ENCODE measurements at places on chromosomes 2 and 18.

GRCh38 chr2:65867446-65867845, 435.0 kb upstream of the SPRED2 start:
- no peak for ATAC-seq

- no peak for ATAC-seq
Observed at GRCh38 chr2:146677280-146677679, 1167.5 kb upstream of the ACVR2A start.

DNA sequence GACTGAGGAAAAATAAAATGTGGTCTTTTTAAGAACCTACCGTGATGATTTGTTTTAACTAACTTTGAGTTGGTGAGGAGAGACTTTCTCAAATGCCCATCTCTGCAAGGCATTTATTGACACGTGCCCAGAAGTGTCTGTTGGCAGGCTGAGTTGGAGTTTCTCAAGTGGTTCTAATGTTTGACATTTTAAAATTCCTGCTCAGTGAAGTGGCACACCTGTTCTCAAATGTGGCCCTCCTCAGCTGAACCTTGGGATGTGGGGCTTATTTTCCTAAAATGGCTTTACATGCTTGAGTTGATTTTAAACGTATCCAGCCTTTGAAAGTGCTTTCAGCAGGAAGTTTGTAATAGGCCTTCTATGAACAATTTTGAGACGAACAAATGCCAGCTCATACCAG, 876 bp upstream of the CAVIN2 start:
- ATAC-seq, result no peak

- no peak for ATAC-seq
Observed at GRCh38 chr2:183123117-183123958, 905 bp upstream of the NUP35 start.

- no peak for ATAC-seq
Observed at GRCh38 chr2:112187805-112188596, 49.8 kb downstream of the FBLN7 start.

DNA sequence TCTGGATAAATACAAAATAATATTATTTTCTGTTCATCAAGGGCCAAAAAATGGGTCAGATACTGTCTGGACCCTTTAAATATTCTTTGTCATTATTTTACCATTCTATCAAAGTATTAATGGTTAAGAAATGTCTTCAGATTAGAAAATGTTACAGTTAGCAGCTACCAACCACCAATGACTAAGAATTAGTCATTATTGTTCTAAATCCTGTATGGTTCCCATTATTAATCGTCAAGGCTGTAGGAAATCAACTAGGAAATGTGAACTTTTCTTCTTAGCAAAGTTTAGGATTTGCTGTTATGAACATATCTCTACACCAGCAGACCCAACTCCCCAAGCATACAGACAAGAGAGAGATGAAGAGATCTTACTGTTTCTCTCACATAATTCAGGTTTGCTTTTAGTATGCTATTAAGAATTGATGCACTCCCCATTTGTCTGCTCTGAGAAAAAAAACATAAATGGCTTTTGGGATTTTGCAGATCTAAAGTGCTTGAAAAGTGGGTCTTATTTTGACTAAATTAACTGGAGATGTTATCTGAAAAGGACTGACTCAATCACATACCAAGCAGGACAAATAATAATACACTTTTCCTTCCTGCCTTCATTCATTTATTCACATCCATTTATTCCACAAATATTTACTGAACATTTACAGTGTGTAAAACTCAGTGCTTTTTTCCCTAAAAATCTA, 147.7 kb downstream of the PPP1R1C start:
- no peak for ATAC-seq

- no peak for ATAC-seq
Observed at GRCh38 chr2:176004934-176005333, 2.9 kb upstream of the LNPK start.

- no peak for ATAC-seq
Observed at GRCh38 chr2:237473878-237474441, 13.1 kb upstream of the MLPH start.

GRCh38 chr2:45396671-45397070, 214.4 kb downstream of the SRBD1 start:
- ATAC-seq, result no peak

DNA sequence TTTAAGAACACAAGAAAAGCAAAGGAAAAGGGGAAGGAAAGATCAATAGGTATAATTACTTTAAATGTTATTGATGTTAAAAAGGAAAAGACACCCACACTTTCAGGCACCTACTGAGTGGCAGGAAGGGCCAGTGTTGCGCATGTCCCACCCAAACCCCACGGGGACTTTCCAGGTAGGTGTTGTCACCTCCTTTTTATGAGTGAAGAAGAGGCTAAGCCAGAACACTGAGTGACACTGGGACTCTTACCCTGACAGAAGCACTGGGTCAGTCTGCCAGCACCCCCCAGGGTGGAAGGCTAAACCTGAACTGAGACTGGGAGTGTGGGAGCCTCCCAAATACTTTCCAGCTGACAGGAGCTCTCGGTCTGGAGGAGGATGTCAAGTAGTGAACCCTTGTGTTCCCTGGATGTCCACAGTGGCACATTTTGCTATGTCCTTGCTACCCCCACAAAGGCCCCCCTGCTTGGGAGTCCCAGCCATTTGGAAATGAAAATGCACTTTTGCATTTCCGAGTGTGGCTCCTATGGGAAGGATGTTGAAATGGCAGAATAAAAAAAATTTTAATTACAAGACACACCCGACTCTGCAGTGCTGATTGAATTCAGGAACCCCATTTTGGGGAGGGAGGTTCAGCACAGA, 90.9 kb upstream of the SMAD2 start:
- ATAC-seq, result no peak

DNA sequence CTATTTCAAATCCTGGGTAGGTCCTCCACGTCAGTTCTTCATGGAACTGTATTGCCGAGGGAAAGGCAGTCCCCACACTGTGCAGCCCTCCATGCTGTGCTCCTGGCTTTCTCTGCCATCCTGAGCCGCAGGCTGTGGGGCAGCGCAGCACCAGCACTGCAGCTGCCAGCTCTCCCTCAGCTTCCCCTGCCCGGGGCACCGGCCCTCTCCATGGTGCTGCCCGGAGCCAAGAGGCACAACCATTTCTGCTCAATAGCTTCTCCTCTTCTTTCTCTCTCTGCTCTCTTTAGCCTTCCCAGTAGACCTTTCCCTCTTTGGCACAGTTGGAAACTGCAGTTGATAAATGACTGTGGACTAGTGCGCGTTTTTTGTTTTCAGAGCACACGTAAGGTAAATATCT, 12.1 kb downstream of the ANKRD23 start:
- ATAC-seq, result no peak

DNA sequence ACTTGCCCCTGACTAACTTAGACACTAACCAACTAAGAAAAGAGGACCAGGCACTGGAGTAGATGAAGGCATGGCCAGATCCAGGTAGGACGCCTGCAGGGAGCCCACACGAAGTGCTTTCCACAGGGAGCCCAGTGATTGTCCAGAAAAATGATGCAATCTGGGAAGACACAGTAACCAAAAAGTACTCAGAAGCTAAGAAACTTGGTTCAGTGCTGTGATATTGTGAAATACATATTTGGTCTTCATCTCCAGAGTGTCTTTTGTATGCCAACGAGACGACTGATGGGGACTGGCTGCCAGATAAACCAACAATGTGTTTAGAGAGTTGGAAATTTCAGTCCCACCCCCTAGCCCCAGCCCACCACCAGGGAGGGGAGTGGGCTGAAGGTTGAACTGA, 135.0 kb downstream of the SP3 start:
- no peak for ATAC-seq

DNA sequence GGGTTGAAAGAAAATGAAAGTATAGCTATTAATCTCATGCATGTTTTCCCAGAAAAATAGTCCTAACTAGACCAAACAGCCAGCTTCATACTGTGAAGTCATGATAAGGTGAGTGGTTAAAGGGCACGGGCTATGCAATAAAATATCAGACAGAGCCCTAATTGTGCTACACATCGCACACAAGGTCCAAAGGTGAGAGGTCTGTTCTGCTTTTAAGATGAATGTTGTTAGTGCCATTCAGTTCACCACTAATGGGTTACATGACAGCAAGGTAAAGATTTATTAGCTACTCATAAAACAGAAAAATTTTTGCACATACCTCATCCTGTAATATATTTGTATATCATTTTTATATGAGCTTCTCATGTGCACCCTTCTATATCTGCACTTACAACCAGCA, 105.0 kb upstream of the STK17B start:
- no peak for ATAC-seq

GRCh38 chr2:241561832-241562231, 3.3 kb downstream of the BOK start:
- peak; percentile 60 for ATAC-seq

DNA sequence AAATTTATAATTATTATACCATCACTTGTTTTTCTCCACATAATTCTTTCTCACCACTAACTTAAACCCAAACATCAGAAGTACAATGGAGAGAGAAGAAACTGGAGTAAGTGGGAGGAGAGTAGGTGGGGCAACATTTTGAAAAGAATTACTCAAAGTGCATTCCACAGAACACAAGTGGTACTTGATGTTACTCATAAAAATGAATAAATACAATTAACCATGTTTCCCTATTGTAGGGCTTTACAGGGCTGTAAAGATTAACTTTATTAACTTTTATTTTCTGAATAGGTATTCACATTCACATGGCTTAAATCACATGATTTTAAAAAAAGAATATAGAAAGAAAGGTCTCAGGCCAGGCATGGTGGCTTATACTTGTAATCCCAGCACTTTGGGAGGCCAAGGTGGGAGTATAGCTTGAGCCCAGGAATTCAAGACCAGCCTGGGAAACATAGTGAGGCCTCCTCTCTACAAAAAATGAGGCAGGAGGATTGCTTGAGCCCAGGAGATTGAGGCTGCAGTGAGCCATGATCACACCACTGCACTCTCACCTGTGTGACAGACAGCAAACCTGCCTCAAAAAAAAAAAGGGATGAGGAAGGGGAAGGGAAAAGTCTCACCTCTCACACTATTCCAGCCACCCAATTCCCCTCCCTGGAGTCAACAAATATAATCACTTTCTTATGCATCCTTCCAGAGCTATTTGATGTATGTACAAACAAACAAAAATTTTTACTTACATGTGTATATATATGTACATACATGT, 47.1 kb downstream of the KCNG3 start:
- no peak for ATAC-seq

- ATAC-seq, result no peak
Observed at GRCh38 chr2:101638181-101638711, 59.3 kb upstream of the MAP4K4 start.

DNA sequence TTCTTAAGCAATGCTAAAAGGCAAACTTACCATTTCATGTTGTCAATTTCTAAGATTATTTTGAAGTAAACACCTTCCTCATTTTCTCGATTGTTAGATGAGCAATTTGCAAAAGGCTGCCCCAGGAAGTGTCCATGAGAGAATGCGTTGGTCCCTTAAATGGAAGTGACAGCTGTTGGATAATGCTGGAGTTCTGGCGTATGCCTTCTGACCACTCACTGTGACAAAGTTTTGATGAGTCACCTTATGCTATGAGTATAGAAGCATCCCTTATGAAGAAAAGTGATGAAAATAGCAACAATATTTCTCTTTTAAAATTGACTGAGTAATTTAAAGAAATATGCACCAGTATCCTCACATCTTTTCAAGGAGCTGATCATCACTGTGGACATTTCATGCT, 1497.5 kb downstream of the DPP10 start:
- ATAC-seq, result no peak

DNA sequence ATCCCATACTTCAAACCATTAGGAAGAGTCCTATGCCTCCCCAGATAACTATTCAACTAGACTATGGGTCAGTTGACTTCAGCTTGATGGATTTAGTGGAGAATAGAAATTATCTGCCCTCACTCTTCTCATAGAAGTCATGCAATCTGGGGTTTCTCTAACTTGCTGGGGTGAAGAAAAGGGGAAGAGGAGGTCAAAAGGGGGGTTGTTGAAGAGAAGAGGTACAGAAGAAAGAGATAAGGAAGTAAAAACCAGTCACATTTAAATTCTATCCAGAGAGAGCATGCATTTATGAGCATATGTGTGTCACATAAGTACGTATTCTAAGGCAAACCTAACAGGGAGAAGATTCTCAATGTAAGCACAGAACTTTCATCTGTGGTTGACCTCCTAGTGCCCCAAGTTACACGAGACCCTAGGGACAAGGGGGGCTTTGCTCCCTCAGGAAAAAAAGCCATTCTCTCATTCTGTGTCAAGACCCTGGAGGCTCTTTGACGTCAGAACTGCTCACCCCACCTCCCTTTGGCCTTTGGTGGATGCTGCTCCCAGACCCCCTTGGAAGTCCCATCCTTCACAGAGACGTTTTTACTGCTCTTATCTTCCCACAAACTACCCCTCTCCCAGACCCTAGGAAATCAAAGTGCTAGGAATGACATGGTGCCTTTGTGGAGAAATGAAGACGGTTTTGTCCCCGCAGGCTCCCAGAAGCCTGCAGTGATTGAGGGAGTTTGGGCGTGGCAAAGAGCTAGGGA, 236.8 kb upstream of the TNP1 start:
- no peak for ATAC-seq

- no peak for ATAC-seq
Observed at GRCh38 chr2:207161247-207162123, 4.3 kb downstream of the KLF7 start.

DNA sequence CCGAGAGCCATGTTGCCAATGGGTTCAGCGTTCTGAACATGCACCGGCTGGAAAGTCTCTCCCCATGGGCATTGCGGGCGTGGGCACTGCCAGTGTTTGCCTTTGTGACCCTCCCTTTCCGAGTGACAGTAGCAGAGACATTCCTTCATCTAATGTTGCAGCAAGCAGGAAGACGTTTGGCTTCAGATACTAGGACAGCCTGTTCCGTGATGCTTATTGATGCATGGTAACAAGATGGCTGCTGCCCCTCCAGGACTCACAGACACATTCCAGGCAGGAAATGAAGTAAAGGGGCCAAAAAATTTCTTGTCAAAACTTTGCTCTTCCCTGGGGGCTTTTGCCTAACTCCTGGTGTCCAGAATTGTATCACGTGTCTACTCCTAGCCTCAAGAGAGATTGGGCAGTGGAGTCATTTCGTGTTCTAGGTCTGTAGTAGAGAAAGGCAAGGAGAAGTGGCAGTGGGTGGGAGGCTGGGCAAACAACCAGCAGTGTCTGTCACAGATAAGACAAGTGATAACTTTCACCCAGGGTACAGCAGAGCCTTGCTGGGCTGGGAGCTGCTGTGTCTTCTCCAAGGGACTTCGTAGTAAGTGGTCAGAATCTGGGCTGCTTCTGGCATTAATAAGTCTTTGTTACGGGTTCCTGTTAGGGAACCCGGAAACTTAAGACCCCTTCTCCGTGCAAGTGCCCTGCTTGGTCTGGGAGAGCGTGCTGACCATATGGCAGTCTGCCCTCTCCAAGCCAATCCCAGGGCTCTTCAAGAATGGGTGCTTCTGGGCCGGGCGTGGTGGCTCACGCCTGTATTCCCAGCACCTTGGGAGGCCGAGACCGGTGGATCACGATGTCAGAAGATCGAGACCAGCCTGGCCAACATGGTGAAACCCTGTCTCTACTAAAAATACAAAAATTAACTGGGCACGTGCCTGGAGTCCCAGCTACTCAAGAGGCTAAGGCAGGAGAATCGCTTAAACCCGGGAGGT, 93.5 kb downstream of the TFCP2L1 start:
- ATAC-seq, result no peak

DNA sequence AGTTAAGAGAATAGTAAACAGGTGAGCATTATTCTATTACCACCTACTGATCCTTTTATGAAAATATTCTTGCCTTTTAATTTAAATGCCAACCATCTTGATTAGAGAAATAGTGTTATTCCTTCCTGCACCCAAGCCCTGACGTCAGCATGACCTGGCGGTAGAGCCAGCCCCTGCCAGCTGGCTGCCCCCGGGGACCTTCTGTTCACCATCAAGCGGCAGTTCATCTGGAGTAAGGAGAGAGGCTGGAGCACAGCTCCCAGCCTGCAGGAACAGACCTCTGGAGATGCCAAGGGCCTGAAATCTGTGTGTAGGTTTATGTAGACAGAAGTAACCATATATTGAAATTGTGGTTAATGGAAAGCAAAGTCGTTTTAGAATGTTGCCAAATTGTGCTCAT, 171.8 kb downstream of the GBX2 start:
- no peak for ATAC-seq
